ENCODE measurements at places on chromosomes 12 and 14. TPM values are rescaled to one million over a fixed set of nuclear protein-coding genes. Genes with fewer than 3 reads are reported as not detected.
A peak's percentile ranks its signal among the peaks of the same experiment; 100 is the strongest.

The PLBD1 gene
- total RNA-seq: 12.9 TPM

DNA sequence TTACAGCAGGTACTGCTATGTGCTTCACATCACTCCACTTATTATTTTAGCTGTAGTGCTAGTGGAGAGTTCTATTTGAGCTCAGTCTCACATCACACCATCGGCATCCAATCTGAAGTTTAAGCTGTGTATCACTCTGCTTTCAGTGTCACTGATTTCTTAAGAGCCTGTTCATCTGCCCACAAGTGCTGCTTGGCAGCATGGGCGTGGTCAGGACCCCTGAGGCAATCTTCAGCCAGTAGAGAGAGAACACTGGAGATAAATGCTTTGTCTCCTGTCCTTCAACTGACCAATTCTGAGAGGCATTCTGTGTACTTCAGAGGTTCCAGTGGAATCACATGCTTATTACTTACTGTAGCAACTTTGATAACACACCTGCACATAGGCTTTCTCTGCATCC, 728.8 kb downstream of the RPS29 start:
- DNase-seq: no peak

The NINJ2 gene
- 1.4 TPM for total RNA-seq

The AEBP2 gene
- total RNA-seq: 27.9 TPM

GRCh38 chr12:114442578-114442977, 36.6 kb upstream of the TBX5 start:
- DNase-seq: no peak

The LALBA gene
- not detected for total RNA-seq

- no peak for DNase-seq
Measured at GRCh38 chr12:89695100-89695499, 13.5 kb downstream of the ATP2B1 start.

DNA sequence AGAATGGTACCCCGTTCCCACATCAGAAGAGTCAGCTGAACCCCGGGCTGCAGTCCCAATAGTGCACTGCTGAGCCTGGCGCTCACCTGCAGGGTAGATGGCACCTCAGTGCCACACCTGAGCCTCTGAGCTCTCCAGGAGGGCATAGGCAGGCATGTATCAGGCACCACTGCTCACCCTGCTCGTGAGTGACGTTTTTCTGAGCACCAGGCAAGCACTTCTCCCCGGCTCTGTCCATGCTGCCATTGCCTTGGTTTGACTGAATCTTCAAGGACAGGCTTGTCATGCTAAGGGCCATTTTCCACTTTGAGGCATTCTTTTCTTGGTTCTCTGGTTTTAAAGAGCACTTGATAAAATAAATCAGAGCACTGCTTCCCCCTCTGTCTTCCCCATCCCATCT, 161.6 kb upstream of the PRMT8 start:
- no peak for DNase-seq

The MANSC1 gene
- 18.4 TPM for total RNA-seq

DNA sequence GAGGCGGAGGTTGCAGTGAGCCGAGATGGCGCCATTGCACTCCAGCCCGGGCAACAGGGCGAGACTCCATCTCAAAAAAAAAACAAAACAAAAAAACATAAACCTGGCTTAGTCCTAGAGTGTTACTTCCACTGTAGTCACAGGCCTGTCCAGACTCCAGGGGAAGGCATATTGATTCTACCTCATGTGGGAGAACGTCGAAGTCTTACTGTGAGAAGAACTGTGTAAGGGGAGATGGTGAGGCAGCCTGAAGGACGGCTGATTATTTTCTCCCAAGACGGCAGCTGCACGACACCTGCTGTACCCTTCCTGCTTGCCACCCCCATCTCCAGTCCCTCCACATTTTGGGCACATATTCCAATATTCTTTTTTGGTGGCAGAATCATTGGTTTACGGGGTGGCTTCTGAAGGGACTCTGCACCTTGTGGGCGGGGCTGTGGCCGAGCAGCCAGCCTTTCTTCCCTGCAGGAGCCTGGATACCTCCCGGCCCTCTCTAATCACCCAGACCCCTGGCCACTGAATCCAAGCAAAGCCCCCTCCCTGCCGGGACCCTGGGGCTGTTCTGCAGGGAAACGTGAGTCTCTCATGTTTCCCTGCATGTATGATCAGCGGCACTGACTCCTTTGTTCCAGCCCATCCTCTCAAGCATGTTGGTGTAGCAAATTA, 12.2 kb upstream of the KLC1 start:
- DNase-seq: no peak

DNA sequence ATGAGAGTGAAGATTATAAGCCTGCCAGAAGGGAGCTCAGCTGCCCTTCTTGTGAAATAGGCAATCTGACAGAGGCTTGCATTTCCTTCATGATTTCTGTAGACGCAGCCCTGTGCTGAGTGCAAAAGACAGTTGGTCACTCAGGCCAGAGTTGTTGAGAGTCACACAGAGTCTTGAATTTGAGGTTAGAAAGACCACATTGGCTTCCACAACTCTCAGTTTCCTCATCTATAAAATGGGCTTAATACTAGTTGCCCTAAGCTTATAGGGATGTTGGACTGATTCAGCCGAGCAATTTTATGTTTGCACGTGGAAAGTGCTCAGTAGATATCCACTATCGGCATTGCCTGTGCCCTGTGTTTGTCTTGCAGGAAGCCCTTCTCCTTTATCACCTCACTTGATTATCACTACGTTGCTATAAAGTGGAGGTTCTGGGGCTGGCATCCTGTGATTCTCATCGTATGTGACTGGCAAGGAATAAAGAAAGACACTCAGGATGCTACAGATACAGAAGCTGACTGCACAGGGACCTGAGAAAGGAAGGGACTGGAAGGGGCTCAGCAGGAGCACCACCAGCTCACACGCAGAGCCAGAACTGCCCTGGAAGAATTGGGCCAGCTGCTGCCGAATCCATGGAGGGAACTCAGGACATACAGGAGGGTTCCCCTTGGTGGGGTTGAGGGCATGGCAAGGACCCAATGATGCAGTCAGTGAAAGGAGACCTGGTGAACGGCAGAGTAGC, 19.8 kb upstream of the SERPINA4 start:
- DNase-seq: no peak

The OR11H7 gene
- not detected for total RNA-seq

DNA sequence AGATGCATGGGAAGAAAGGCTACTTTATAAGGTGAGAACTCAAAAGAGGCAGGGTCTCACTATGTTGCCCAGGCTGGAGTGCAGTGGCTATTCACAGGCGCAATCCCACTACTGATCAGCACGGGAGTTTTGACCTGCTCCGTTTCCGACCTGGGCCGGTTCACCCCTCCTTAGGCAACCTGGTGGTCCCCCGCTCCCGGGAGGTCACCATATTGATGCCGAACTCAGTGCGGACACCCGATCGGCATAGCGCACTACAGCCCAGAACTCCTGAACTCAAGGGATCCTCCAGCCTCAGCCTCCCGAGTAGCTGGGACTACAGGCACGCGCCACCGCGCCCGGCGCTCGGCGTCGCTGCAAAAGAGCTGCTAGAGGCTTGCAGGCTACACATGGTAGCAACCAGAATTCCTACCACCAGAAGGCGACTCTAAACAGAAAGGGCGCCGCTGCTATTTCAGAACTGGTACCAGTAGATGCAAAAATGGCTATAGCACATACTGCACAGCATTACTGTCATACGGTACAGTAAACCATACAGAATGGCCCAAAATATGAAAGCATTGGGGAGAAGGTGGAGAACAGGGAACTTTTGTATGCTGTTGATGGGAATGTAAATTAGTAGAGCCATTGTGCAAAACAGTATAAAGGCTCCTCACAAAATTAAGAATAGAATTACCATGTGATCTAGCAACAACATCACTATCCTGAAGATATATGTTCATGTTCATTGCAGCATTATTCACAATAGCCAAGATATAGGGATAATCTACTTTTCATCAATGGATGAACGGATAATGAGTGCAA, 1.2 kb upstream of the NEMF start:
- peak; percentile 72 for DNase-seq

DNA sequence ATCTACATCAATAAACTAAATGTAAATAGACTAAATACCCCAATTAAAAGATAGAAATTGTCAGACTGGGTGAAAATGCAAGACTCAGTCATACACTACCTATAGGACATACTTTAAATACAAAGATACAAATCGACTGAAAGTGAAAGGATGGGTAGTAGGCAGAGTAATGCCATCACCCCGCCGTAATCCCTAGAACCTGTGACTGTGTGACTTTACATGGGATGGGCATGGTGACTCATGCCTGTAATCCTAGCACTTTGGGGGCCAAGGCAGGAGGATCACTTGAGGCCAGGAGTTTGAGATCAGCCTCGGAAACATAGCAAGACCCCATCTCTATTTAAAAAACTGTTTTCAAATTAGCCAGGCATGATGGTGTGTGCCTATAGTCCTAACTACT, 2.6 kb upstream of the EVL start:
- DNase-seq: no peak

GRCh38 chr14:100241279-100241678, 2.3 kb downstream of the YY1 start:
- no peak for DNase-seq

The CARMIL3 gene
- total RNA-seq: 0.15 TPM

The ARID4A gene
- total RNA-seq: 23.9 TPM

The KRT3 gene
- not detected for total RNA-seq

- no peak for DNase-seq
Measured at GRCh38 chr14:82029038-82029437, 495.4 kb upstream of the SEL1L start.

- no peak for DNase-seq
Measured at GRCh38 chr12:44876544-44877410, 662 bp upstream of the NELL2 start.

The PTHLH gene
- total RNA-seq: 2.6 TPM

GRCh38 chr12:63276537-63277365, 125.8 kb upstream of the AVPR1A start:
- no peak for DNase-seq

The ENDOU gene
- total RNA-seq: 3.2 TPM

DNA sequence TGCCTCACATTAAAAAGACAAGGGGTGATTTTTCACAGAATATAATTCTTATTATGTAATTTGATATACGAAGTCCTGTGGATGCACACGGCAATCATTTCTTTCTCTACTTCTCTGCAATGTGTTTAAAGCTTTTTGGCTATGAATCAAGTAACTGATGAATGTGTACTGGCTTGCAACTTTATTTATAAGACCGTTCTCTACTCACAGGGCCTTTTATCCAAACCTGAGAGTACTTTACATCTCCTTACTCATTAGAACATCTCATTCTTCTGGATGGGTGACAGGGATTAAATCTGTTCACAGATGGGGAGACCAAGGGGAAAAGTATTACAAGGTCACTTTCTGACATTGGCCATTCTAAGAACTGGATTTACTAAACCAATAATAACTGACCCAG, 215.8 kb upstream of the DIO2 start:
- DNase-seq: no peak

GRCh38 chr12:96386794-96387193, 13.4 kb downstream of the CDK17 start:
- no peak for DNase-seq

GRCh38 chr12:76649099-76649498, 89.5 kb upstream of the OSBPL8 start:
- DNase-seq: no peak

The EFCAB11 gene
- 7.2 TPM for total RNA-seq

The MYF5 gene
- not detected for total RNA-seq
